Natural killer cell (primary cell): ENCODE measurements at places on chromosomes 1 and 21.

DNA sequence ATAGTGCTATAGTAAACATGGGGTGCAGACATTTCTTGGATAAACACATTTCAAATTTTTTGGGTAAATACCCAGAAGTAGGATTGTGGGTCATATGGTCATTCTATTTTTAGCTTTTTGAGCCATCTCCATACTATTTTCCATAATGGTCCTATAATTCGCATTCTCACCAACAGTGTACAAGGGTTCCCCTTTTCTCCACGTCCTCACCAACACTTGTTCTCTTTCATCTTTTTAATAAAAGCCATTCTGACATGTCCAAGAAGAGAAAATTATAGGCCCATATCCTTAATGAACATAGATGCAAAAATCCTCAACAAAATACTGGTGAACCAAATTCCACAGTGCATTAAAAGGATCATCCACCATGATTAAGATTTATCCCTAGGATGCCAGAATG lies 8.9 kb downstream of the STUM start:
- DNase-seq = no peak

- no peak for DNase-seq
These were observed 76.6 kb downstream of the DMRTA2 start for GRCh38 chr1:50346621-50347020.

DNA sequence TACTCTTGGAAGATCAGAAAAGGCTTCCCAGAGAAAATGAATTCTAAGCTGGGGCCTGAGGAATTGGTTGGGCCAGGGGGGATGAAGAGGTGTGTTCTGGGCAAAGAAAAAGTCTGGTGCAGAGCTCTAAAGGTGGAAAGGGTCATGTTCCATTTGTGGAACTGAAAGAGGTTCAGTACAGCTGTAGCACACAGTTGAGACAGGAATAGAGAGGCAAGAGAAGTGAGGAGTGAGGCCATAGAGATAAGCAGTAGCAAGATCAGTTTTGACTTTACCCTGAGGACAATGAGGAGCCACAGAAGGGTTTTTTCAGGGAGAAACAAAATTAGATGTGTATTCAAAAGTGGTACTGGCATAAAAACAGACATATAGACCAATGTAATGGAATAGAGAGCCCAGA lies 30.3 kb upstream of the MUTYH start:
- DNase-seq = no peak

GRCh38 chr1:43830802-43831201 lies 102.8 kb upstream of the ARTN start:
- no peak for DNase-seq

DNA sequence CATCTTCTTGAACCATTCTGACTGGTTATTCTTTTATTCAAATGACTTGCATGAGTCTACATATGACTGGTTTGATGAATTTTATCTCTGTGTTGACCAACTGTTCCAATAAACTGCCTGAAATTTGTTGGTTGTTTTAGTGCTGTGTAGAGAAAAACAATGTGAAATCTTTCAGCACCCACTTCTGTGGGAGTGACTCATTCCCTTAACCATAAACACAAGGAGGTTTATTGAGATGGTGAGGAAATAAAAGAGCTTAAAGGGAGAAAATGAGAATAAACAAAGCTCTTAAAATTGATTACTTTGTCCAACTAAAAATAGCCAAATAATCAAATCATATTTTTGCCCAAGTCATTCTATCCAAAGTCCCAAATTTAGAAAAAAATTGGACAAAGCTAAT lies 341.1 kb downstream of the TGFB2 start:
- DNase-seq = no peak

DNA sequence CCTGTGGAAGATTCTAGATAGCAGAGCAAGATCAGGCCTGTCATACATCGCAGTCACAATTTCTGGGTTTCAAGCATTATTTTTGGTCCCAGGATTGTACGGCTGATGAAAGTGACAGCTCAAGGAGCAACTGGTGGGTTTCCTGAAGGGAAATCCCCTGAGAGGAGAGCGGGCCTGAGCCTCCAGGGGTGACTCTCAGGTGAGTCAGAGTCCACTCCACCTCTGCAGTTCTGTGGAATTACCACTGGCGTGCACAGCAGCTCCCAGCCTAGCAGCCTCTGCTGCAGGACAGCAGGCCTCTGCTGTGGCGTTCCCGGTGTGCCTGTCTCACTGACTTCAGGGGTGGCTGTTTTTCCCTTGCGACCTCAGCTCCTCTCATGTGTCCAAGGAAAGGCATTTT lies 24.4 kb downstream of the SLC66A1 start:
- DNase-seq = no peak

DNA sequence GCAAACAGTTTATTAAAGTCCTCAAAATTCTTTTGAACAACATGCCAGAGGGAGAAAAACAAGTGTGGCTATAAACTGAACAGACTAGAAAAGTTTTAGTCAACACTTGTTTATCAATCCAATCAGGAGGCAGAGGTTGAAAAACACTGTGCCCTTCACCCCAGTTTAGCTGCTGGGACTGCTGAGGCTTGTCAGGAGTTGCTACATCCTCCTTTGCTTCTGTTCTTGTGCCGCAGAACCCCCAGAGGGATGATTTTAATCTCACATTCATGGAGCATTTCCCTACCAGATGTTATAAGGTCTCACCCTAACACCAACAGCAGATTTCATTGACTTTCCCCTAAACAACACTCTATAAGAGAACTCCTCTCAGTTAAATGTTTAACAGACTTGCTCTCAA lies 321.2 kb downstream of the VAV3 start:
- no peak for DNase-seq

DNA sequence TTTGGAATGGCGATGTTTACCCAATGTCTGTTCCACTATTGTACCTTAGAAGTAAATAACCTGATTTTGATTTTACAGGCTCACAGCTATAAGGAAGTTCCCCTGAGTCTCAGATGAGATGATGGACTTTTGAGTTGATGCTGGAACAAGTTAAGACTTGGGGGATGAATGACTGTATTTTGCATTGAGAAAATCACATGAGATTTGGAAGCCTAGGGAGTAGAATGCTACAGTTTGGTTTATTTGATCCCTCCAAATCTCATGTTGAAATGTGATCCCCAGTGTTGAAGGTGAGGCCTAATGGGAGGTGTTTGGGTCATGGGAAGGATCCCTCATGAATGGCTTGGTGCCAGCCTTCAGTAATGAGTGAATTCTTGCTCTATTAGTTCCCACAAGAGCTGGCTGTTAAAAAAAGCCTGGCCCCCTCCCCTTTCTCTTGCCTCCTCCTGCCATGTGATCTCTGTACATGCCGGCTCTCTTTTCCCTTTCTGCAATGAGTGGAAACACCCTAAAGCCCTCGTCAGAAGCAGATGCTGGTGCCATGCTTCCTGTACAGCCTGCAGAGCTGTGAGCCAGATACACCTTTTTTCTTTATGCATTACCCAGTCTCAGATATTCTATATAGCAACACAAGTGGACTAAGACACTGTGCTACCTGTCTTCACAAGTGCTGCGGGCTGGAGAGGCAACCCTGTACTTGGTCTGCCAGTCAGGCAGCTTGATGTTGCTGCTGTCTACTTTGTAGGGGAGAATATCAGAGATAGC lies 77.0 kb upstream of the TLR5 start:
- DNase-seq = no peak

- DNase-seq = no peak
These were observed 44.4 kb downstream of the RWDD3 start for GRCh38 chr1:95278173-95279006.

DNA sequence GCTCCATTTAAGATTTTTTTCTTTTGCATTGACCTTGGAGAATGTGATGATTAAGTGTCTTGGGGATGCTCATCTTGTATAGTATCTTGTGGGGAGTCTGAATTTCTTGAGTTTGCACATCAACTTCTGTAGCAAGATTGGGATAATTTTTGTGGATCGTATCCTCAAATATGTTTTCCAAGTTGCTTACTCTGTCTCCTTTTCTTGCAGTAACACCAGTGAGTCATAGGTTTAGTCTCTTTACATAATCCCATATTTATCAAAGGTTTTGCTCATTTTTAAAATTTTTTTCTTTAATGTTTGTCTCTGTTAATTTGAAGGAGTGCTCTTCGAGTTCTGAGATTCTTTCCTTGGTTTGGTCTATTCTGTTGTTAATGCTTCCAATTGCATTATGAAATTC lies 41.7 kb upstream of the ANGPTL1 start:
- no peak for DNase-seq

- DNase-seq = no peak
These were observed 207.5 kb downstream of the SETD4 start for GRCh38 chr21:35852820-35853219.

DNA sequence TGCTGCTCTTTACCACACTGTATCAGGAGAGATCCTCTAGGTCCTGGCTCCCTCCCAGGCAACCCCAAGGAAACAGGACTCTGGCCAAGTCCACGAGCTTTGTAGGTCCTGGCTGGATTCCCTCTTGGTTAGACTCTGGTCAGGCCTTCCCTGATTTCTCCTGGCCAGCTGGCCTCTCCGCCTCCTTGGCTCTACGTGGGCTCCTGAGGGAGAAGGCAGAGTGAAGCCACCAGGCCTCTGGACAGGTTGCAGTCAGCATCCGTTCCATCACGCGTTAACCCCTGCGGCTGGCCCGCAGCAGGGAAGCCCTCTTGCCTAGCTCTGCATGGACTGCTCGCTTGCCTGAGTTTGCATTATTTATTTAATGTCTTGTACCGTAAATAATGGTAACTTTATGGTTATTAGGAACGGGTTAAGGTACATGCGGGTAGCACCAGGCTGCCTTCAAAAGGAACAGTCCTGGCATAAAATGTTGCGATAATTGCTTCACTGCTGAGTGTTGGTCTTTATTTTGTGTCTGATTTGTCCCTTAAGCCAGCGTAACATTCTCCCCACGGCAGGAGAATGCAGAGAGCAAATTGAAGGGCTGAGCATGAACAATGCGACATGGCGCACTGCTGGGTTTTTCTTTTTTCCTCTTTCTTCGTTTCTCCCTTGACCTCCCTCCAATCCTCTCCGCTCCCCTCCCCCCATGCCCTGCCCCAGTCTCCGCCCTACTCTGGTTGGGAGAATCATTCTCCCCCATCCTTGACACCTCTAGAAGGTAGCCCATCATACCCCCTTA lies 100.3 kb downstream of the RNF220 start:
- DNase-seq = no peak

DNA sequence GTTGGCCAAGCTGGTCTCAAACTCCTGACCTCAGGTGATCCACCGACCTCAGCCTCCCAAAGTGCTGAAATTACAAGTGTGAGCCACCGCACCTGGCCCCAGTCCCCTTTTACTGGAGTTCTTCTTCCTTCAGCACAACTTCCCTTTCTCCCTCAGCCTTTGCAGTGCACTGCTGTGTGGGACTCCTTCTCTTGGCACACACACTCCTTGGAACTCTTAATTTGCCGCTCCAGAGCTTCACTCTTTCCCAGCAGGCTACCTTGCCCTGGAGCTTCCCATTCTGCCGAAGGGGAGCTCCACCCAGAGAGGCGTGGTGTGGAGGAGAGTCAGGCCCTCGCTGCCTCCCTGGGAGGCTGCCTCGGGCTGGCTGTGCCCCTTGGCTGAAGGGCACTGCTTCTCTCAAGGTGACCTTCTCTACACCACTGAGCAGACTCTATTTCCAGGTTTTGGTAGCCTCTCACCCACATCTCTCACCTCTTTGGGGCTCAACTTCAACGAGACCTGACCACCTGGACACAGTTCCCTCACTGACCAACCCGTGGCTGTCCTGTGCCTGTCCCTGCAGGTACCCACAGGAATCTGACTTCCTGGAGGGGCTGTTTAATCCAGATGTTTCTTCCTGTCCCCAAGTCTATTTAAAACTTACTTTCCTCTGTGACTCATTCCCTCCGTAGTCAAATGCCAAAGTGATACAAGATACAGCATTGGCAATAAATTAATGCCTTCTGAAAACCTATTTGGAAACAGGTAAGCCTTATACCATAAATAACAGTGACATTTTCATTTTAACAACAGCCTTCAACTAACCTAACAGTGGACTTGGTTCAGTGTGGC lies 227.3 kb upstream of the KIAA0040 start:
- no peak for DNase-seq

DNA sequence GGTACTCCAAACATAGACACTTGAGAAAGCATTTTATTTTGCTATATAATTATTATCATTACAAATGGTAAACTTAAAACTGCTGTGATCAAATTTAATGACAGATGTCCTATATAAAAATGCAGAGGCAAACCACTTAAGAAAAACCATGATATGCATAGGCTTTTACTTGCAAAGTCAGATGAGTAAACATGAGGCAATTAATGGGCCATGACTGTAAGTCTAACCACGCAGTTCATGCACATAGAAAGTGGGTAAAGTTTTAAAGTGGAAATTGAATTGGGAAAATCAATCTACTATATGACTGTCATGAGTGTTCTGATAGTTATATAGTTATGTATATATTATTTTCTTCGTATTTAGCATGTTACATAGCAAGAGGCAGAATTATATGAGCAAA lies 219.2 kb downstream of the PTPRC start:
- no peak for DNase-seq

DNA sequence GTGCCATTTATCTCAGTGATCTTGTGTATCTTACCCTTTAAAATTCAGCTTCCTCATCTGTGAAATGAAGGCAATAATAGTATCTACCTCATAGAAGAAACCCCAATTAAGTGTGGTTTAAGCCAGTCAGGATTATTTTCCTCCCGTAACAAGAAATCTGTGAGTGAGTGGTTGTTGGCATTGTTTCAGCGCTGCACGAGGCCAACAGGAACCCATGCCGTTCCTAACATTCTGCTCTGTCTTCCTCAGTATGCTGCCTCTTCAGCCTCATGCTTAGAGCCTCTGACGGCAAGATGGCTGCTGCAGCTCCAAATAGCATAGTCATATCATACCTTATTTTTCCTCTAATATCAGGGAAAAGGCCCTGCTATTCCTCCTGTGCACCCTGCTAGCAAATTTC lies 289.7 kb downstream of the TM2D1 start:
- no peak for DNase-seq

GRCh38 chr1:221100611-221101010 lies 221.4 kb downstream of the HLX start:
- no peak for DNase-seq

- DNase-seq = no peak
These were observed 71.5 kb downstream of the MAP10 start for GRCh38 chr1:232876506-232877364.

- DNase-seq = peak; percentile 57
These were observed 57.6 kb upstream of the JUN start for GRCh38 chr1:58841455-58841854.

DNA sequence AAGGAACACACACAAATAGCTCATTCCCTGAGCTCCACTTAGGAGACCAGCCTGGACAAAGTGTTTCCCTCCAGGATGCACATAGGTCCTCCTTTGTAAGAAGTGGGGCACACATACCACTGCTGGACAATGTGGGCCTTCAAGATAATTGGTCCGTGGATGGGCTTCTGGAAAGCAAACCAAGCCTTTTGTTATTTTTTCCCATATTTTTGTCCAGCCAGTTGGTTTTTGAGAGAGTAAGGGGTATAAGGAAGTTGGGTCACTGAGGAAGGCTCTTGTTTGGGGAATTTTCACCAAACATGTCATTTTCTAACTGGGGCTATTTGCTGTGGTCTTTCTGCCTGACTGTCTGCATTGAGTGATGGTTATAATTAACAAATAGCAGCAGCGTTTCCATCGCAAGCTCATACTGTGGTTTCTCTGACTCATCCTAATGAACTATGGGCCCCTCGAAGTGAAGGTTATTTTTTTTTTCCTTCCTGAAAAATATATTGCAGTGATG lies 306.3 kb upstream of the DUSP10 start:
- no peak for DNase-seq
